IMR-90 (cell line): ENCODE measurements at places on chromosomes 12 and 14.

DNA sequence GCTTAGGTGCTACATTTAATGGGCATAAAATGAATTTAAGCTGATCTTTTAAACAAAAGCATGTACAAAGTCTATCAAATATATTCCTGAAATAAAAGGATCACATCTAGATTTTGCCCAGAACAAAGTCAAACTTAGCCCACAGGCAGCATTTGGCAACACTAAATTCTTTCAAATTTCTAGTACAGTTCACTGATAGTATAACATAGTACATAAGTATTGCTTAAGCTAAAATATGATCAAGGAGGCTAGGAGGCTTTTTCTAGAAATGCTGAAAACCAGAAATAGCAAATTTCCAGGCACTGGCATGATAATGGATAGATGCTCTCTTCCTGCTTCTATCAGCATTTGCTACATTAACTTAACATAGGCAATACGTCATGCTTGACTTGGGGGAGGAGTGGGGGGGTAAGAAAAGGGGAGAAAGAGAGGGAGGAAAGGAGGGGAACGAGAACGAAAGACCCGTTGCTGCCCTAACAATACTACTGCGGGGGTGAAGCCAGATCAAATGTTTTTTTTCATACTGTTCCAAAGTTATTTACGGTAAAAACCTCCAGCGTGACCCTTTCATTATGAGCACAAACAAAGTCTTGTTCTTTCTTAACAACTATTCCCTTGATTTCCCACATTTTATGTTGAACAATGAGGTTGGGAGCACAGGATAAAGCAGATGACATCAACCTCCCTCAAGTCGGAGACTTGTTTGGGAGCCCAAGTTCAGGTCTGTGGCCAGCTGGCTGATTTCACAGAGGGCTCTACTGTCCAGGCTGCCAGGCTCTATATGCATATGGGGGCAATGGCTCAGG lies 10.6 kb downstream of the TMED10 start:
- no peaks in the 10 kb centered on the region for H3K36me3 ChIP-seq
- DNase-seq: no peak
- no peaks in the 10 kb centered on the region for H3K27me3 ChIP-seq
- peaks cover 5% of the 10 kb centered on the region for H3K4me1 ChIP-seq
- H3K27ac ChIP-seq: no peak overlapping the region

GRCh38 chr12:60014436-60014835 lies 418.6 kb downstream of the SLC16A7 start:
- no peak for DNase-seq
- H3K27me3 ChIP-seq: no peaks in the 10 kb centered on the region
- H3K36me3 ChIP-seq: no peaks in the 10 kb centered on the region
- no peaks in the 10 kb centered on the region for H3K4me1 ChIP-seq

DNA sequence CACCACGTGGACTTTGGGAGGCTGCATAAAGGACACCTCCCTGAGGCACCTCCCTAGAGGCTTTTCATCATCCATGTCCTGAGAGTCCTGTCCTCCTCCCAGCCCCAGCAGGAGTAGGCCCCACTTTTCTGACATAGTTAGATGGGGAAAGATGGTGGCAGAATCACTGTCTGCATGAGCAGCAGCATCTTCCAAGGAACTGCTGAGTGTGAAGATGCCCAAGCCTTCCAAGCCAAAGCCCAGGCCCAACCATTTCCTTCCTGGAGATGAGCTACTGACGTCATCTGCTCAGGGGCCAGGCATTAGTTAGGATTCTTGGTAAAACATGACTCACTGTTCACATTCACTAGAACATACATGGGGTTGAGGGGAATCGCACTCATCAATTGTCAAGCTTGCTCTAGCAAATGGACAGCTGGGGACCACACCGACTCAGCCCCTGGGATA lies 37.3 kb downstream of the VDR start:
- H3K36me3 ChIP-seq: no peaks in the 10 kb centered on the region
- DNase-seq: peak; percentile 96
- H3K27ac ChIP-seq: peak overlapping the region; percentile 34
- no peaks in the 10 kb centered on the region for H3K27me3 ChIP-seq
- H3K4me1 ChIP-seq: peaks cover 18% of the 10 kb centered on the region

- H3K4me1 ChIP-seq: no peaks in the 10 kb centered on the region
- H3K27me3 ChIP-seq: no peaks in the 10 kb centered on the region
- H3K27ac ChIP-seq: no peak overlapping the region
Observed at GRCh38 chr14:96380735-96381134, 11.2 kb upstream of the AK7 start.

- DNase-seq: no peak
- H3K4me3 ChIP-seq: no peak overlapping the region
- H3K27ac ChIP-seq: no peak overlapping the region
Observed at GRCh38 chr12:70983692-70984091, 63.2 kb upstream of the PTPRR start.

DNA sequence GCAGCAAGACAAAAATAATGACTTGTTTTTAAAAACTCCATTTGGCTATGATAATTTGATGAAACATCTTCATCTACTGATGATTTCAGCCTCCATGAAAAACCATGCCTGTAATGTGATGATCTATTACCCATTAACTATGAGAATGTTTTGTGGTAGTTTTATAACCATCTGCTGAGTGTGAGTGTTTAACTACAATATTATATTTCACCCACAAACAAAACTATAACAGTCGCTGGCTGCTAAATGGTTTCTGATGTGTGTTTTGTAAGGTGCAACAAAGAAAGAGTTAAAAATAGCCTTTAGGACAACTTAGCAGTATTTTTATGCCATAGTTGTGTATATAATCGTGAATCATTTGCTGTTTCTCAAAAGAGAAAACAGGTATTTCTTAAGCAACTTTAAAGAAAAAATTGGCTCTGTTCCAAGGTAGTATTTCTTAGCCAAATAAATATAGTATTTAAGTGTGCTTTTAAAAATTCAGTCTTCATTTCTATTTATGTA lies 4.9 kb downstream of the PTHLH start:
- no peak overlapping the region for H3K4me3 ChIP-seq
- DNase-seq: peak; percentile 29
- peaks cover 5% of the 10 kb centered on the region for H3K4me1 ChIP-seq
- no peaks in the 10 kb centered on the region for H3K27me3 ChIP-seq

GRCh38 chr12:29207120-29207519 lies 58.0 kb downstream of the FAR2 start:
- H3K36me3 ChIP-seq: no peaks in the 10 kb centered on the region
- H3K4me1 ChIP-seq: no peaks in the 10 kb centered on the region
- no peaks in the 10 kb centered on the region for H3K27me3 ChIP-seq
- DNase-seq: no peak
- H3K4me3 ChIP-seq: no peak overlapping the region
- H3K27ac ChIP-seq: no peak overlapping the region

GRCh38 chr12:72272731-72273498 lies 745 bp downstream of the TRHDE start:
- H3K27ac ChIP-seq: peak overlapping the region; percentile 99
- DNase-seq: peak; percentile 58
- H3K4me3 ChIP-seq: peak overlapping the region; percentile 92
- no peaks in the 10 kb centered on the region for H3K27me3 ChIP-seq
- H3K4me1 ChIP-seq: peaks cover 8% of the 10 kb centered on the region

GRCh38 chr12:6548556-6548955 lies 7.3 kb downstream of the IFFO1 start:
- peak overlapping the region; percentile 100 for H3K27ac ChIP-seq
- no peak overlapping the region for H3K4me3 ChIP-seq
- H3K4me1 ChIP-seq: peaks cover 48% of the 10 kb centered on the region
- no peaks in the 10 kb centered on the region for H3K27me3 ChIP-seq
- DNase-seq: no peak

DNA sequence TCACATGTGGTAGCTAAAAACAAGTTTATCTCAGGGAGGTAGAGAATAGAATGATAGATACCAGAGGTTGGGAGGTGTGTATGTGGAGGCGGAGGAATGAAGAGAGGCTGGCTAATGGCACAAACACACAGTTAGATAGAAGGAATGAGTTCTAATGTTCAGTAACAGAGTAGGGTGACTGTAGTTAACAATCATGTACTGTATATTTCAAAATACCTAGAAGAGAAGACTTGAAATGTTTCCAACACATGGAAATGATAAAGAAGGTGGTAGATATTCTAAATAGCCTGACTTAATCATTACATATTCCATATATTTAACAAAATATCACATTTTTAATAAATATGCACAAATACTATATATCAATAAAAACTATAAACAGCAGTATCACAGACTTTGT lies 8.9 kb upstream of the IFNG-AS1 start:
- H3K4me3 ChIP-seq: no peak overlapping the region
- H3K27ac ChIP-seq: no peak overlapping the region
- H3K27me3 ChIP-seq: no peaks in the 10 kb centered on the region
- no peaks in the 10 kb centered on the region for H3K36me3 ChIP-seq
